ENCODE measurements at places on chromosomes 6 and 20. TPM values are rescaled to one million over a fixed set of nuclear protein-coding genes. Genes with fewer than 3 reads are reported as not detected.

GRCh38 chr6:44642349-44642748, 254.8 kb downstream of the CDC5L start:
- DNase-seq, result no peak

- no peak for DNase-seq
These were observed 41.3 kb upstream of the QKI start for GRCh38 chr6:163373240-163373639.

DNA sequence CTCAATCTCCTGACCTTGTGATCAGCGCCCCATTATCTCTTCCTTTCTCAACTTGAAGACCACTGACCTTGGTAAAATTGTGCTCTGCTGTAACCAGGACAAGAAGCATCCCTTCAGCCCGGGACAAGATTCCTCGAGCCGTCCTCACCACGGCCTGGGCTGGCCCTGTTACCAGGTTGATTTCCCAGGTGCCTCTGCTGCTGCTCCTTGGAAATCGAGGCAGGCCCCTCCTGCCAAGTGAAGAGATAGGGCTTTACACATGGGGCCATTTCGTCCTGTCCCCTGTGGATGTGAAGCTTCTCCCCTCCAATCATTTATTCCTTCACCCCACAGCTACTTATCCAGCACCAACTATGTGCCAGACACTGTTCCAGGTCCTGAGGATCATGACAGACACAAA, 21.5 kb downstream of the RAB44 start:
- DNase-seq, result no peak

- DNase-seq, result no peak
These were observed 405.7 kb downstream of the RFPL4B start for GRCh38 chr6:112752791-112753190.

HLA-DQA2 gene
- total RNA-seq, result 2.4 TPM

OTOR gene
- not detected for total RNA-seq

Measured in omental fat pad (tissue), 4 donors.